Endodermal cell (in vitro differentiated cells): ENCODE measurements at places on chromosomes 1 and 21.

- H3K27ac ChIP-seq, result no peak overlapping the region
- H3K4me3 ChIP-seq, result no peak overlapping the region
- peaks cover 3% of the 10 kb centered on the region for H3K4me1 ChIP-seq
- no peaks in the 10 kb centered on the region for H3K27me3 ChIP-seq
- no peaks in the 10 kb centered on the region for H3K36me3 ChIP-seq
These were observed 106.5 kb upstream of the SLC44A3 start for GRCh38 chr1:94713472-94714141.

DNA sequence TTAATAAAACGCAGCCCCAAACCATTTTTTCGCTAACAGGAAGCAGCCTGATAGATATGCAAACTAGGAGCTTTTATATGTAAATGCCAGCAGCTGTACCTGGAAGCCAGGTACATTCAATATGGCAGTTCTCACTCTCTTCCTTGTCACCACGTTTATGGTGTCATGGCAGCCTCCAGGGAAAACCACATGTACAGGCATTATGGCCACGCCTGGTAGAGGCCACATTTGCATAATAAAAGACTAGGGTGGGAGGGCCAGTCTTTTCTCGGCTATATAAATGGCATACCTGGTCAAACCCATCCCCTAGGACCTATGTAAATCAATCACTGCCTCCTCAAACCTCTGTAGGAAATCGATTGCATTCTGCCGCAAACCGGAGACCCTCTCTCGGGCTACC, 247.5 kb downstream of the NEGR1 start:
- no peak overlapping the region for H3K4me3 ChIP-seq
- H3K27me3 ChIP-seq, result no peaks in the 10 kb centered on the region
- H3K4me1 ChIP-seq, result no peaks in the 10 kb centered on the region
- H3K36me3 ChIP-seq, result no peaks in the 10 kb centered on the region
- no peak for DNase-seq
- H3K27ac ChIP-seq, result no peak overlapping the region

GRCh38 chr1:53616511-53616910, 122.5 kb downstream of the GLIS1 start:
- H3K36me3 ChIP-seq, result no peaks in the 10 kb centered on the region
- no peak for DNase-seq
- no peak overlapping the region for H3K4me3 ChIP-seq
- H3K27ac ChIP-seq, result no peak overlapping the region

- no peaks in the 10 kb centered on the region for H3K4me1 ChIP-seq
- peak overlapping the region; percentile 84 for H3K4me3 ChIP-seq
- no peak overlapping the region for H3K27ac ChIP-seq
- H3K36me3 ChIP-seq, result no peaks in the 10 kb centered on the region
- DNase-seq, result no peak
- no peaks in the 10 kb centered on the region for H3K27me3 ChIP-seq
These were observed 54.6 kb upstream of the BOLA1 start for GRCh38 chr1:149844650-149845255.

DNA sequence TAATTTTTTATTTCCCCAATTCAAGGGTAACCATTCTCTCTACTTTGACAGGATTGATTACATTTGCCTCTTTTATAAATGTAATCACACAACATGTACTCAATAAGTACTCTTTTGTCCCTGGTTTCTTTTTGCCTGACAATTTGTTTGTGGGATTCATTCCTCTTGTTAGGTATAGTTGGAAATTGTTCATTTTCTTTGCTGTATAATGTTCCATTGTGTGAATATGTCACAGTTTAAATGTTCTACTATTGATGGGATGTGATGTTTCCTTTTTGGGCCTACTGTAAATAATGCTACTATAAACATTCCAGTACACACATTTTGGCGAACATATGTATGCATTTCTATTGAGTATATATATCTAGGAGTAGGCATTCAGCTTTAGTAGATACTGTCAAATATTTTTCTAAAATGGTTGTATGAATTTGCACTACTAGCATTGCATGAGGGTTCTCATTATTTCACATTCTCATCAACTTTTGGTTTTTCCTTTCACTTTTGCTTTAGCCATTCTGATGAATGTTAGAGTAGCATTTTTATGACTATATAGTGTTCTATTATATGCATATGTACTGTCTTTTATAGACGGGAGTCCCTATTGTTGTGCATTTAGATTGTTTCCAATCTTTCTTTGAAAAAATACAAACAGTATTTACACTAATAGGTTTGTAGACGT, 35.0 kb upstream of the PRKACB start:
- DNase-seq, result no peak
- H3K27me3 ChIP-seq, result no peaks in the 10 kb centered on the region
- peaks cover 6% of the 10 kb centered on the region for H3K4me1 ChIP-seq
- H3K4me3 ChIP-seq, result no peak overlapping the region
